Inflammatory macrophage (primary cell): ENCODE measurements at places on chromosomes 7 and 10.

DNA sequence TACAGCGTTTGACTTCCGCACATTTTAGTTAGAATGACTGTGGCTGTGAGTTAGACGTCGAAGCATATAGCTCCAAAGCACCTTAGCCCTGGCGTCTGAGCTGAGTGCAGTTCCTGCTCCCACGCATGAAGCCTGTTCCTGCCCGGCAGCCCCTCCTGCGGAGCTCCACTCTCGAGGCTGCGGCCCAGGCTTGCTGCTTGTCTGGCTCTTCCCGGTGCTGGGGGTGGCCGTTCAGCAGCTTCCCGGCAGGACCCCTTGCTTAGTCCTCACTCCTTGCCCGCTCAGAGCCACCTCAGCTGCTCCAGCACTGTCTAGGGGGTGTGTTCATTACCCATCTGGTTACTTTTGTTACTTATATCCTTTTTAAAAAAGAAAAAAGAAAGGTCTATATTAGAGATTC, 88.1 kb upstream of the DNAJB6 start:
- no peak for DNase-seq

DNA sequence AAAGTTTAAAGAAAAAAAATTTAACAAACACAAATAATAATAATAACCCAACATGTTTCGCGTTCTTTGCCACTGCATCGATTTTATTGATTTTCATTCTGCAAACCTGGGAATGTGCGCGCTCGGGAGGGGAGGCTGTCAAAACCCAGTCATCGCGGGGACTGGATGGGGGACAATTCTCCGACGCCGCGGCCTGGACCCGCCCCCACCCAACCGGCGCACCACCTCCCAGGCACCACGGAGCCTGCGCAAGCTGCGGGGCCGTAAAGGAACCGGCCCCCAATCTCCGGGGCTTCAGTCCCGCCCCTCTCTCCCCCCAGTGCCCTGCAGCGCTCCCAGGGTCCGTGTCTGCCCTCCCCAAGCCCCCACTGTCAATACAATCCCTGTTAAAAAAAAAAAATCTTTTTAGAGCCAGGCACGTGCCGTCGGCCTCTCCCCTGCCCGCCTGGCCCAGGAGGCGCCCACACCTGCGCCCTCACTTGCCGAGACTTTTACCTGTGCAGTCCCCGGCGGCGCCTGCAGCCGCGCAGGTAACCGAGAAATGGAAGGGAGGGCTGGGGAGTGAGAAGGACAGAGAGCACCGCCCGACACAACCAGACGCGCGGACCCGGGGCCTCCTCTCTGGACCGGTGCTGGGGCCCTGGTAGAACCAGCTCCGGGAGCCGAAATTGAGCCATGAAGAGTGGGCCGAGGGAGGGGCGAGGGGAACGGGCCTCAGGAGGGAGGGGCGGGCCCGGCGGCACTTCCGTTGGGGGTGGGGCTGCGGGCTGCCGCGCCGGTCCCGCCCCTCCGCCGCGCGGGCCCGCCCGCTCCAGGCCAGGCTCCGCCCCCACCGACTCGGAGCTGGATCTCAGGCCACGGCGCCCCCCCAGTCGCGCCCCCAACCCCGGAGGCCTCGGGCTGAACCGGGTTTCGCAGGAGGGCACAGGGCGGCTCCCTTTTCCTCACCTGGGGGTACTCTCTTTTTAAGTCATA, 7.6 kb upstream of the ZNF503 start:
- DNase-seq, result peak; percentile 49

GRCh38 chr10:45513551-45513950, 139.5 kb downstream of the ALOX5 start:
- DNase-seq, result no peak

DNA sequence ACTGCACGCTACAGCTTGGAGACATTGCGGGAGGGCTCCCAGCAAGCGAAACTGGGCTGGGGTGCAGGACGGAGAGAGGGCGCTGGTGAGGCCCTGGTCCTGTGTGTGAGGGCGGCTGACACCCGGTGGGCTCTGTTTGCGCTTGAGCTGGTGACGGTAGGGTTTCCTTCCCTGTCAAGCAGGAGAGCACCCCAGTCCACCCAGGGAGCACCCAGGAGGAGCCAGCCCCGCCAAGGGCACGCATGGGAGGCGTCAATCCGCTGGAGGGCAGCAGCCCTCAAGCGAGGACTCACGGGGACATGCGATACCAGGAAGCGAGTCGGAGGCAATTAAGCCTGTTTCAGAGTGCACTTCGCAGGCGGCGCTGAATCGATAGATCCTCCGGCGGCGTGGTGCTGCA, 109.4 kb downstream of the MAD1L1 start:
- no peak for DNase-seq

DNA sequence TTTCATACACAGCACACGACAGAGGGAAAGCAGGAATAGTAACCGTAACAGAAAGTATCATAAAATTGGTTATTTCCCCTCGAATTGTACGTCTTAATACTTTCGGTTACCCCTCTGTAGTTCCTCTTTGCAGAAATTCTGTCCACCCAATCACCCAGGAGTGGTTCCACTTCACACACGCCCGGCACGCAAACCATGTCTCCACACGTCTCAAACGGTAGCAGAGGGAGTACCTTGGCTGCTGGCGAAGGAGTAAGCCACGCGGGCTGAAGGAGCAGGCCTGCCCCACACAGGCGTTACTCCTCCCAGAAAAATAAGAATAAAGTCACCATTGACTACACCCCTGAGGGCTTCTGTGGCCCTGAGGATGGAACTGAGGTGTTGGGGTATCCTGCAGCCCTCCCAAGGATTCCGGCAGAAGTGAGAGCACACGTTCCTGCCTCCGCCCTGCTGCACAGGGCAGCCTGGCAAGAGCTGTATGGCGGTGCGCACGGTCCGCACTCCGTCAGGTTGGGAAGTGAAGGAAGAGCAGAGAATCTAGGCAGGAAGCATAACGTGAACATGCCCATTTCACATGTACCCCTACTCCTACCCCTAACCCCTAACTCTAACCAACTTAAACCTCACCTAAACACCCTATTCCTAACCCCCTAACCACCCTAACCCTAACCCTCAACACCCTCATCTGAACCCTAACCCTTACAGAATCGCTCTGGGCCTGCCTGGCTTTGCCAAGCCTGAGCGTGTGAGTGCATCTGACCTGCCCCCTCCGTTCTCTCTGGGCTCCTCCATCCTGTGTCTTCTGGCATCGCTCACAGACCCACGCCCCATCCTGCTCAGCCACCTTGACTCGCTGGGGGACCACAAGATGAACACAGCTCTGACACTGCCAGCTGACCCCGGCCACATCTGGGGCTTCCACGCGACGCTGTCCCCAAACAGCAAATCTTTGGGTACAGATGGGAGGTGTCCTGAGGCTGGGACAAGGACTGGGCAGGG, 18.2 kb downstream of the GPR146 start:
- peak; percentile 37 for DNase-seq

GRCh38 chr10:61052469-61053205, 108.7 kb upstream of the RHOBTB1 start:
- DNase-seq, result no peak

- DNase-seq, result no peak
Observed at GRCh38 chr7:25520017-25520416, 291.7 kb upstream of the NPVF start.

GRCh38 chr7:73649576-73649975, 18.1 kb upstream of the VPS37D start:
- DNase-seq, result no peak

DNA sequence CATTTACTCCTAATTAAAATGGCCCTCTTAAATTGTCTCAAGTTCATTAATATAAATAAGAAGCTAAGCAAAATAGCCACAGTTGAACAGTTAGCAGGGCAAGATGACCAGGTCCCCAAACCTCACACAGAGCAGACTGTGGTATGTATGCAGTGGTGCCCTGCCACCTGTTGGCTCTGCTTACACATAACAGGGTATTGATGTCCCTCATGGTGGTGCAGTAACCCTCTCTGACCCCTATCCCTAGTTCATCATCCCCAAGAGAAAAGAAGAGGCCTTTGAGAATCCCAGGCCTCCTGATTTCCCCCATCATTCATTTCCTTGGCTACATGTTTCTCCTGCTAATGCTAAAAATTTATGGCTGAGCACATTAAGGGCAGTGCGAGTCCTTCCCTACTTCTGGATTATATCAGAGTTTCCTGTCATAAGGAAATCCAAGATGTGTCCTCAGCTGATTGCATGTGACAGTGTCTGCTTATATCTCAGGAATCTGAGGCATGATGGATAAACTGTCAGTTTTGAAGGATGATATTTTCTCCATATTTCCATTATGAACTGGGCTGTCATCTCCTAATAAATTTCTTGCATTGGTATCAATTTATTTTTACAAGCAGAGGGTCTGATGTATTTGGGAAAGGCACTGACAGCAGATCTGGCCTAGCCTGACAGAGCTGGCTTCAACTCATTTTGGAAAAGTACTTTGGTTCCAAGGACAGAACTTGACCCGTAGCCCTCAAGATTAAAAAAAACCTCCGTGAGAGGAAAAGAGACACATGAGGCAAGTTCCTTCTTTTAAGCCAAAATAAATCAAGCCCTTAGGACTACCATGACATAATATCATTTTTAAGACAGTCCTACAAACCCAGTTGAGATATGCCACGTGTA, 880.6 kb downstream of the LRMDA start:
- peak; percentile 57 for DNase-seq

DNA sequence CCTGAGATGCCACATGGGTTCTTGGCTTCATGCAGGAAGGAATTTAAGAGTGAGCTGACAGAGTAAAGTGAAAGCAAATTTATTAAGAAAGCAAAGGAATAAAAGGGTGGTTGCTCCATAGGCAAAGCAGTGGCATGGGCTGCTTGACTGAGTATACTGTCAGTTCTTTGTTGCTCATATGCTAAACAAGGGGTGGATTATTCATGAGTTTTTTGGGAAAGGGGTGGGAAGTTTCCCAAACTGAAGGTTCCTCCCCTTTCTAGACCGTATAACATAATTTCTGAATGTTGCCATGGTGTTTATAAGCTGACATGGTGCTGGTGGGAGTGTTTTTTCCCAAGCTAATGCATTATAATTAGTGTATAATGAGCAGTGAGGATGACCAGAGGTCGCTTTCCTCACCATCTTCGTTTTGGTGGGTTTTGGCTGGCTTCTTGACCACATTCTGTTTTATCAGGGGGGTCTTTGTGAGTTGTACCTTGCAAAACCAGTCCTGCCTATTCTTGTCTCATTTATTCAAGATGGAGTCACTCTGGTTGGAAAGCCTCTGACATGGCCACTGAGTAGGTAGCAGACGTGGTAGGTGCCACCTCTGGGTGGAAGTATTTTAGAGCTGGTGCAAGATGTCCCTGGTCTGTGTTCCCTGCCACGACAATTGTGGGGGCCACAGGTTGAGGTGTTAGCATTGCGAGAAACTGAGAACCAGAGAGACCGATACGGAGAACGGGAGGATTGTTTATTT, 107.5 kb upstream of the SDK1 start:
- no peak for DNase-seq

DNA sequence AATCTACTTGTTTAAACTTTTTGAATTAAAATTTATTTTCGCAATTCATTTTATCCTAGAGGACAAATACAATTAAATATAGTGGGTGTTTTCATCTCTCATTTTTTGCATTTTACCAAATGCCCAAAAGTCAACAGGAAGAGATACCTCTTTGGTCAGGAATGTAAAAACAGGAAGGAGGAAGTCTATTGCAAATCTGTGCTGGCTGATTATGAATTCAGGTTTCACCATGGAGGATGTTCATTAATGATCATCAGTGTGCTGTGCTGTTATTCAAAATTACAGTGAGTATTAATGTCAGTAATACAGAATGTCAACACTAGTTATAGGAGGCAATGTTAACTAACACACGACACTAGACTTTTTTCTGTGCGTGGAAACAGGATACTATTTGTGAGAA, 24.7 kb downstream of the EXOC6 start:
- no peak for DNase-seq

GRCh38 chr10:131905603-131906268, 4.9 kb downstream of the PPP2R2D start:
- DNase-seq, result no peak

DNA sequence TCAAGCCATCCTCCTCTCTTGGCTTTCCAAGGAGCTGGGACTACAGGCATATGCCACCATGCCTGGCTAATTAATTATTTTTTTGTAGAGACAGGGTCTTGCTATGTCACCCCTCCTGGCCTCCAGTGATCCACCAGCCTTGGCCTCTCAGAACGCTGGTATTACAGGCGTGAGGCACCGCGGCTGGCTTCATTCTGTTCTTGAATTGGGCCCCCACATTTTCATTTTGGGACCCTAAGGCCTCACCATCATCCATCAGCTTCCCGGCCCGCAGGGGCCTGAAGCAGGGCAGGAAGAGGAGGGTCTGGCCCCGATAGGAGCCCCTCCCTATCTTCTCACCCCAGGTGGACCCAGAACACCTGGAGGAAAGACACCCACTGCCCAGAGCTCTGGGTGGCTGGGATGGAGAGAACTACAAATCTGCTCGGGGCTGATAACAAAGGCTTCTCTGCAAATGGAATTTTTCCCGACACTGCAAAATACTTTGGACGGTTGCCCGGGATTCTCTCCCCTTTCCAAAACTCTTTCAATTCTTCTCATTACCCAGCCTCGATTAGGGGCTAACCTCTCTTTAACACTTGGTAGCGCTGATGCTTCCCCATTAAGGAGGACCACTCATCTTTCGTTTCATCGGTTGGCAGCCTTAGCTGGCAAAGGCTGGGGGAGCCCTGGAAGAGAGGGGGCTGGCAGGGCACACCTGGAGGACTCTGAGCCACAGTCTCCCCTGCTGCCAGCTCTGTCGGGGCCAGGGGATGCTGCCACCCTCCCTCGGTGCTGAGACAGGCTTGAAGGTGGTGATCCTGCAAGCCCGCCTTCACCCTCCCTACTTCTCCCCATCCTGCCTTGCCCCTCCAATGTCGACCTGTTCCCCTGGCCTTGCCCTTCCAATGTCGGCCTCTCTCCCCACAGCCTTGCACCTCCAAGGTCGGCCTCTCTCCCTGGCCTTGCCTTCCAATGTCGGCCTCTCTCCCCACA, 81.0 kb upstream of the GNA12 start:
- no peak for DNase-seq

- DNase-seq, result no peak
Observed at GRCh38 chr10:112810711-112811151, 139.3 kb upstream of the TCF7L2 start.

GRCh38 chr7:150944066-150945042, 33.8 kb downstream of the KCNH2 start:
- DNase-seq, result no peak

DNA sequence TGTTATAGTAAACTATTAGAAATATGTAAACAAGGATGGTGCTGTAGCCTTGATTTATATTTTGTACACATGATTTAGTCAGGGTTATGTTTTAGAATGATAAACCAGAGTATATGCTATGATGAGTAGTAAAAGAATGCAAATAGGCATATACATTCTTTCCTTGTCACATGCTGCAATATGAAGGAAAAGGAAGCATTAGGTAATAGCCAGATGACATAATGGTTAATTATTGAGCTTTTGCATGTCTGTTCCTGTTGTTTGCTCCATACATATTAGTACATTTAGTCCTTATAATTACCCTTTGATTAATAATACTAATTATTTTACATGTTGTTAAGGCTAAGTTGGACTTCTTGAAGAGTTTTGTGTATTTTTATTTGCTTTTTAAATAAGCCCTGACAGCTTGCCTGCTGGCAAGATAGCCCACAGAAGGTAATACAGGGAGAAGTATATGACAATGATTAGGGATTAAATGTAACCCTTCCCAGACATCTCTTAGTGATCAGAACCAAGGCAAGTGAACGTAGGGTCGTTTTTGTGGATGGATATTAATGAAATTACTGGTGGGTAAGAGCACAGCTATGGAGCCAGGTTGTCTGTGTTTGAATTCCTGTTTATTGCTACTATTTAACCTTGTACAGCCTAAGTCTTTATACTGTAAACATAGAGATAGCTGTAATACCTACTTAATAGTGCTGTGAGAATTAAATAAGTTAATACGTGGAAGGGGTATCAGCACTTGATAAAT, 68.4 kb downstream of the PHTF2 start:
- DNase-seq, result peak; percentile 41
